ENCODE measurements at places on chromosomes 7 and 10.

DNA sequence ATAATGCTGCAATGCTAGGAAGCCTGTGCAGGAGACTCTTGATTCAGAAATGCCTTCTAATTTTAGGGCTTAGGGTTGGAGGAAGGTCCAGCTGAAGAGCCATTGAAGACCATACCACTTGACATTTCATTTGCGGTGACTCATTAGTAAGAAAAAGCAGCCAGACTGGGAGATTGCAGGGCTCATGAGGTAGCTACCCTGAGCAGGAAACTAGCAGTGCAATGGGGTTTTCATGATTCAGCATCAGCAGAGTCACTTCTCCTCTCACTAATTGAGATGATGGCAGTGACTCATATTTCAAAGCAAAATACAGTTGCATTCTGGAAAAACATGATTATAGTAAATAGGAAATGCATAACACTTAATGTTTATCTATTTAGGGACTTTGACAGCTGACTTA, 434.1 kb downstream of the DNAJB9 start:
- no peak for DNase-seq

- no peak for DNase-seq
These were observed 535.9 kb downstream of the AUTS2 start for GRCh38 chr7:70134029-70134770.

- DNase-seq = no peak
These were observed 92.5 kb downstream of the KMT2E start for GRCh38 chr7:105106473-105106872.

DNA sequence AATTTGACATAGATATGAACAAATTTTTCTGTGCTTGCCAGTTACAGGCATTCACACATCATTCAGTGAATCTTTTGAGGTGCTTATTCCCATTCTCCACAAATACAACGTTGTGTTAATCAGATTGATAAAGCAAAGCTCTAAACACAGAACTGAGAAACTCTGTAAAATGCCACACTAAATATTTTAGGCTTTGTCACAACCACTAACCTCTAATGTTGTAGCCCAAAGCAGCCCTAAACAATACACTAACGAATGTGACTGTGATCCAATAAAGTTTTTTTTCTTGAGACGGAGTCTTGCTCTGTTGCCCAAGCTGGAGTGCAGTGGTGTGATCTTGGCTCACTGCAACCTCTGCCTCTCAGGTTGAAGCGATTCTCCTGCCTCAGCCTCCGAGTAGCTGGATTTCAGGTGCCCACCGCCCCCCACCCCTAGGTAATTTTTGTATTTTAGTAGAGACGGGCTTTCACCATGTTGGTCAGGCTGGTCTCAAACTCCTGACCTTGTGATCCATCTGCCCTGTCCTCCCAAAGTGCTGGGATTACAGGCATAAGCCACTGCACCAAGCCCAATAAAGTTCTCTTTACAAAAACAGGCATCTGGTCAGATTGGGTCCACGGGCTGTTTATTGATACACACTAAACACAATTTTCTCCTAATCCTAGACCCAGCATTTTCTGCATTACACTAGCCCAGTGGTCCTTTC, 6.9 kb downstream of the CYCS start:
- DNase-seq = no peak

- no peak for DNase-seq
These were observed 66.9 kb downstream of the SEMA3C start for GRCh38 chr7:80851896-80852476.

- no peak for DNase-seq
These were observed 43.8 kb downstream of the EXOC6 start for GRCh38 chr10:92891885-92892690.
